ENCODE measurements at places on chromosomes 1 and 21.

GRCh38 chr1:183472488-183473216 lies at the start of gene SMG7:
Gene SMG7 (plus strand): TSS chr1:183472499. CDS start chr1:183472621, 122 bp downstream.
- peak; percentile 35 for DNase-seq

DNA sequence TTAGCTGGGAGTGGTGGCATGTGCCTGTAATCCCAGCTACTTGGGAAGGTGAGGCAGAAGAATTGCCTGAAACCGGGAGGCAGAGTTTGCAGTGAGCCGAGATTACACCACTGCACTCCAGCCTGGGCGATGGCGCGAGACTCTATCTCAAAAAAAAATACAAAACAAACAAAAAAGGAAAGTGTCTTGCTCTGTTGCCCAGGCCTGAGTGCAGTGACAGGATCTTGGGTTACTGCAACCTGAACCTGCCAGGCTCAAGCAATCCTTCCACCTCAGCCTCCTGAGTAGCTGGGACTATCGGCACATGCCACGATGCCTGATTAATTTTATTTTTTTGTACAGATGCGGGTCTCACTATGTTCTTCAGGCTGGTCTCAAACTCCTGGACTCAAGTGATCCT lies 33.3 kb downstream of the DEGS1 start:
- DNase-seq, result no peak

DNA sequence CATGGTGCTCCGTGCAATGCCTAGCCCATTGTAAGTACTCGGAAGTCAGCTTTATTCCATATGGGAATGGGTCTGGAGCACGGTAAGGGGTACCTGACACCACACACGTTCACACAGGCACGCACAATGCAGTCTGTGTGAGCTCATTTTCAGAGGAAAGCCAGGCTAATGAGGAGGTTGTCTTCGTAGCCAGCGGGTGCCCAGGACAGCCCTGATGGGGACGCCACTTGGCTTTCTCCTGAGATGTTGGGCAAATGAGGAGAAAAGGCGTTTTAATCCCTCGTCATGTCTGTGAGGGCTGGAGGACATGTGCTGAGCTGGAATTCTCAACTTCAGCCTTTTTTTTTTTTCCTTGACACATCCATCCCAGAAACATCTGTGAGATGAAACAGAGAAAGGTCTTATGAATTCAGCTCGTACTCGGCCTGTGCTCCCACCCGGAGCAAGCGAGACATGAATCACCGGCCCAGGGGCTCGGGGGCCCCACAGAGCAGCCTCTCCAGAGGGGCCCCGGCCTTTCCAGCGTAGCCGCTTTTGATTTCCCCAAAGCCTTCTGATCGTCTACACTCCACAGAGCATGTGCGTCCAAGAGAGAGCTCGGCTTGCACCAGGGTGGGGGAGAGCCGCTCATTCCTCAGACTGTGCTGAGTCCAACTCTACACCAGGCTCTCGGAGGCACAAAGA lies 125.1 kb downstream of the EPHB2 start:
- no peak for DNase-seq

GRCh38 chr1:10870493-10871096 lies 74.1 kb upstream of the CASZ1 start:
- DNase-seq, result no peak

DNA sequence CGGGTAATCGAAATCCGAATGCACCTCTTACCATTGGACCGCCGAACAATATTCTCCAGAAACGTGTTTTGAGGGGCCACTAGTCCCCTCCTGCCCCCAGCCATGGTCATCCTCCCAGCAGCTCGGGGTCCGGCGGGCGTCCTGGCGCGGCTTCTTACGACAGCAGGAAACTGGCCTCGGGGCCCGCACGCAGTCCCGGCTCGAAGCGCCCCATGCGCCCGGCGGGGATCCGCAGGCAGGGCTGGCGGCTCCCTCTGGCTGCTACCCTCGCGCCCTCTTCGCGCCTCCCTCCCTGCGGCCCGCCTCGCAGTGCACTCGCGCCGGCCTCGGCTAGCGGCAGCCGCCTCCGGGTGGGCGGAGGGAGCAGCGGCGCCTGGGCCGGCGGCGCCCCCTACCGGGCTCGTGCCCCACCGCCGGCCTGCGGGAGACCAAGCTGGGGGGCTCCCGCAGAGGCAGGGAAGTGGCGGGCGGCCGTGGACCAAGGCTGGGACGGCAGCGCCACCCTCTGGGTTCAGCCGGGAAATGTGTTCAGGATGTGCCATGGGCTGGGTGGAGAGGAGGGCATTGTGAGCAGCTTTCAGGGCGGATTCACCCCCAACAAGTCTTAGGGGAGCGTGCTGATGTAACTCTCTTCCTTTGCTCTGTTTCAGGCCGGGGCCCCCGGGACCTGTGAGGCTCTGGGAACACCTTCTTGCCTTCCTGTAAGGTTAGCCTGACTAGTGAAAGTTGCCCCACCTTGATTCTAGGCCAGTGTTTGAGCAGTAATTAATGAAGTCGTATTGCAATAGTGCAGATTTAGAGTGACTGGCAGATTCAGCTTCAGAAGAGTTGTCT lies at the start of gene KCNH1:
Gene KCNH1, minus strand, starts transcription at position 313 of the 834 bp plus-strand sequence. Its CDS starts 203 bp downstream, at position 110.
- DNase-seq, result peak; percentile 74
